Activated CD4-positive, alpha-beta T cell treated with anti-CD3 and anti-CD28 coated beads, Interleukin-2, amount 10 ng/mL, durations not matched to agents 7 days and 5 days (primary cell): ENCODE measurements at places on chromosomes 3 and 15. TPM values are rescaled to one million over a fixed set of nuclear protein-coding genes. Genes with fewer than 3 reads are reported as not detected.

DNA sequence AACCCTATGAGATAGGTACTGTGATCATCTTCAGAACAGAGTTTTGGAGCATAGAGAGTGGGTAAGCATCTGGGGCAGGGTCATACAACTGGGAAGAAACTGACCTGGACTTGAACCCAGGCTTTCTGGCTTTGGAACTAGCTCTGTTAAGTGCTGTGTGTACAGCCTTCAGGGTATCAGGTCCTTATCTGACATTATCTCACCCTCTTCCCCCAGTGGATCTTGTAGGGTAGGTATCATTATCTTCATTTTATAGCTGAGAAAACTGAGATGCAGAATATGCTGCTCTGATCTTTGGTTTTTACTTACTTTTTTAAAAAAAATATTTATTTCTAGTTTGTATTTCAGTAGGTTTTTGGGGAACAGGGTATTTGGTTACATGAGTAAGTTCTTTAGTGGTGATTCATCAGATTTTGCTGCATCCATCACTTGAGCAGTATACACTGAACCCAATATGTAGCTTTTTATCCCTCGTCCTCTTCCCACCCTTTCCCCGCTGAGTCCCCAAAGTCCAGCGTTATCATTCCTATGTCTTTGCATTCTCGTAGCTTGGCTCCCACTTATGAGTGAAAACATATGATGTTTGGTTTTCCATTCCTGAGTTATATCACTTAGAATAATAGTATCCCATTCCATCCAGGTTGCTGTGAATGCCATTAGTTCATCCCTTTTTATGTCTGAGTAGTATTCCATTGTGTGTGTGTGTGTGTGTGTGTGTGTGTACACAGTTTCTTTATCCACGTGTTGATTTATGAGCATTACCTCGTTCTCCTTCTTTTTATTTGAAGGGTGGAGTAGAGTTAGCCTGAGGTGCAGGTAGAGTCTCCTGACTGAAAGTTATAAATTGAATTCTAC lies 271.2 kb downstream of the PTPRG start:
- no peak for DNase-seq

SLC6A1 gene
- total RNA-seq, result not detected

GRCh38 chr3:127027061-127027735 lies 44.3 kb downstream of the PLXNA1 start:
- no peak for DNase-seq

- no peak for DNase-seq
Measured at GRCh38 chr15:93052090-93052879, 36.7 kb downstream of the RGMA start.

CKMT1B gene
- total RNA-seq, result not detected

DZIP1L gene
- 0.40 TPM for total RNA-seq

CHRNA7 gene
- not detected for total RNA-seq

DNA sequence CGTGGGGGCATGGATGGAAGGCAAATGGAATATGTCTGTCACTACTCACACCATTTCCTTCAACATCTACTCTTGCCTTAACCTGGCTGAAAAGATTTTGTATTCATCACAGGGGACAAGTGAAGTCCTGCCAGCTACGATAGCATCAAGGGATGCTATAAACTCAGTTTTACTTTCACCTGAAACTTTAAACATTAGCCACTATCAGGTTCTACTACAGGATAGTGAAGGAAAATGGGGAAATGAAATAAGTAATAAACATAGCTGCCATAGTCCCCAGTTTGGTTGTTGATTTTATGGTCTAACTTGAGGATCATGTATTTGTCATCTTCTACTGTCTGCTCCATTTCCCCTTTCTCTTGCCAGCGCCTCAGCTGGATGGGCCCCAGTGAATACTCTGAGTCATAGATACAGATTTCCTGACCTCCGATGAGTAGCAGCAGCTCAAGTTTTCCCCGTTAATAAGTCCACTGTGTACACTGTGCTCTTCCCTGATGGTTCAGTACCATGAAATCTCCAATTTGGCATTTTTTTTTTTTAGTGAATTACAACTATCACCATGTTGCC lies 338.2 kb upstream of the SLCO3A1 start:
- DNase-seq, result no peak

ADAMTS7 gene
- 0.10 TPM for total RNA-seq

DNA sequence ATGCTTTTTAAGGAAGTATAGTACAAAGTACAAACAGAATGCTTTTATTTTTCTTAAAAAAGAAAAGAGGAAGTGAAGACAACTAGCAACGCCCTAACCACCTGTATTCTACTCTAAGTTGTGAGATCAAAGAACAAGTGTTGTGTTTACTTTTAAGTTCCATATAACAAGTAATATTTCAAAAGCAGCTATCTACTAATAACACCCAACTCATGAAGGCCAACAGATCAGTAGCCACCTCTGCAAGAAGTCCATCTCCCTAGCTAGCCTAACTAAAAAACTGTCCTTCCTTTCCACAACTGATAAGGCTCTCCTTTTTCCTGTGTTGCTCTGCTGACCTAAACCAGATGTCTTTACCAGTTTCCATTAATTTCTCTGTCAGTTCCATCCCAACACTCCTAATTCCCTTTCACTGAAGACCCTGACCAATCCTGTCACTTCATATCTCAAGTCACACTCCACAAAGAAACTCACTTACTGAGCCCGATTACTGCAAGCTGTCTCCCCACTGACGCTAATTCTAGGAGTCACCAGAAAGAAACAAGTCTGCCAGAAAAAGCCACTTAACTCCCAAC lies 26.9 kb downstream of the PHC3 start:
- no peak for DNase-seq

GOLGA8S gene
- 0.20 TPM for total RNA-seq

PPARG gene
- 0.55 TPM for total RNA-seq

DNA sequence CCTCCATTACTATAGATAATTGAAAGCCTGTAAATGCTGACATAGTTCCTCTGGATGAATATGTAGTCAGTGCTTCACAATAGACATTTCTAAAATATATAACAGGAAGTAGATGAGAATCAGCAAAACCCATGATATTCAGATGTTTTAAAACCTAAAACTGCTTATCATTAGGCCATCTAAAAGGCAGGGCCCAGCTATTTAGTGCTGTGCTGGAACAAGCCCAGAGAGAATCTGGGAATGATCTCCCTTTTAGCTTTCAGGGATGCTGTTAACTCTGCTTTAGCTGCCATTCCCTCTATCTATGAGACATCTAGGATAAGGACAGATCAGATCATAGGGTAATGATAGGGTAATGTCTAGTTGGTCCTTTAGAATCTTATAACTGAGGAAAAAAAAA lies 106.8 kb downstream of the SLMAP start:
- no peak for DNase-seq

CCR1 gene
- total RNA-seq, result 6.6 TPM

DNA sequence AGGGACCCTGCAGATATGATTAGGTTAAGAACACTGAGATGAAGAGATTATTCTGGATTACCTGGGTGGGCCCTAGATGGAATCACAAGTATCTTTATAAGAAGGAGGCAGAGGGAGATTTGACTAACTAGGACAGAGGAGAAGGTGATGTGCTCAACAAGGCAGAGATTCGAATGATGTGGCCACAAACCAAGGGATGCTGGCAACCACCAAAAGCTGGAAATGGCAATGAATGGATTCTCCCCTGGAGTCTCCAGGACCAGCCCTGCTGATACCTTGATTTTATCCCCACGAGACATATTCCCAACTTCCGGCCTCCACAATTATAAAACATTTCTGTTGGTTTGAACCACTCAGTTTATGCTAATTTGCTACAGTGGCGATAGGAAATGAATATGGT lies 42.9 kb downstream of the RGMA start:
- DNase-seq, result no peak

DNA sequence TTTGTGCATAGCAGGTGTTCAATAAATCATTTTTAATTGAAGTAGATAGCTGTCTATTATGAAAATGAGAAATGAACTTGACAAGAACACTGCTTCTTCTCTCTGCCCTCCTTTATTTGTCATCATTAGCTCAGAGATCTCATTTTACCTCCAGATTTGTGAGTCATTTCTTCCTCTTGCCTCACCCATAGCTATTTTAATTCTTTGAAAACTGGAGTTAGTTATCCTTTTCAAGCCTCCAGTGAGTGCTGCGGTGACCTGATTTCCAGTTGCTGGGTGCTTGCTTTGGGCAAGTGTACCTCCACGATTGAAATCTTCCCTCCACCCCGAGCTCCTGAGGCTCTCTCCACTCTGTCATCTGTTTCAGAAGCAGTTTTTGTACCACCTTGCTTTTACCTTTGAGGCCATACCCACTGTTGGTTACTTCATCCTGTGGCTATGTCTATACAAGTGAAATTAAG lies 114.6 kb downstream of the NFKBIZ start:
- no peak for DNase-seq

- no peak for DNase-seq
Measured at GRCh38 chr15:68419301-68420175, 12.4 kb downstream of the ITGA11 start.

DNA sequence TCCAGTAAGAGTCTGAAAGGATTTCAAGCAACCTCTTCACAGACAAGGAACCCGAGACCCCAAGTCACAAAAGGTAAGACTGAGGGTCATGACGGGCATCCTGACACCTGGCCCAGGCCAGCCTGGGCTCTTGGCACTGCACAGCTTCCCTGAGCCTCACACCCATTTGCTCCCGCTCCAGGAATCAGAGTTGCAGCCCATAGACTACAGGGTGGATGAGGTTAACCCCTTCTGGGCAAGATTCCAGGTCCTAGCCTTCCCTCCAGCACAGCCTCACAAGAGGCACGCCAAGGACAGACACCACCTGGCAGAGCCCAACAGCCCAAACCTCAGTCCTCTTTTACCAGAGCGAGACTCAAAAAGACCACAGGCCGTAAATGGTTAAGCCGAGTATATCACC lies 36.2 kb downstream of the RBPMS2 start:
- DNase-seq, result no peak

ANKRD63 gene
- total RNA-seq, result 0.17 TPM

DNA sequence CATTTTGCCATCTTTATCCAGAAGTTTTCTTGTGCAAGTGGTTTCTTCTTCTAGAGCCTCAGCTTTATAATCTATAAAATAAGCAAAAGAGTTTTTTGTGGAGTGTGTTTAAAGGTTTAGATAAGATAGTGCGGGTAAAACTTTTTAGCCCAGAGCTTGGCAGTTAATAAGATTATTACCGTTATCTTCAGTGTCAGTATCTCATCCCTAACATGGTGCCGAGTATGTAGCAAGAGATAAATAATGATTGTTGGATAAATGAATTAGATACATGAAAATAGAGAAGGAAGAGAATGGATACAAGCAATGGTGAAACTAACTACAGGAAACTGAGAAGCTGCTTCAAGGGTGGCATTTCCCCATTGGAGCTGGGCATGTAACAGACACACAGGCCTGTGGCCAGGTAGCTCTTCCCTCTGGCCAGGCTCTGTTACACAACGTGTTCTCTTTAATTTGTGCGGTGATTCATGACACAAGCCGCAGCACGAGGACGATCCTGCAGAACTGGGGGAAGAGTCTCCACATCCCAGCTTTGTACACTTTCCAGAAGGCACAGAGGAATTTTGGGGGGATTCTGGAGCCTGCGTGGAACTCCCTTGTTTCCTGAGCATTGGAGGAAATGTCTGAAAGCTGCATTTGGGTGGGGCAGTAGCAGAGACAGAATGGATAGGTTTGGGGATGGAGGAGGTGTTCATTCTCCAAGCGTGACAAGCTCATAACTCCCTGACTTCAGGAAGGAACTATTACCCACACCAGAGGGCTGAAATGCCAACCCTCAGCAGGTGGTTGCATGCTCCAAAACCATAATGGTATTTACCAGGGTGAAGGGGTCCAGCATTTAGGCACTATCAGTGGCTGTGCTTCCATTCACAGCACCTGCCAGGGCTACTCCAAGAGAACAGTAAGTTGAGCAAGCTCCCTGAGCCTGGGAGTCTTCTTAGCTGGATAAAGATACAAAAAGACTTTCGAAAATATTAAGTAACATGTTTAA lies 14.2 kb upstream of the ST6GAL1 start:
- DNase-seq, result peak; percentile 35

RPL14 gene
- total RNA-seq, result 2,359 TPM

DNA sequence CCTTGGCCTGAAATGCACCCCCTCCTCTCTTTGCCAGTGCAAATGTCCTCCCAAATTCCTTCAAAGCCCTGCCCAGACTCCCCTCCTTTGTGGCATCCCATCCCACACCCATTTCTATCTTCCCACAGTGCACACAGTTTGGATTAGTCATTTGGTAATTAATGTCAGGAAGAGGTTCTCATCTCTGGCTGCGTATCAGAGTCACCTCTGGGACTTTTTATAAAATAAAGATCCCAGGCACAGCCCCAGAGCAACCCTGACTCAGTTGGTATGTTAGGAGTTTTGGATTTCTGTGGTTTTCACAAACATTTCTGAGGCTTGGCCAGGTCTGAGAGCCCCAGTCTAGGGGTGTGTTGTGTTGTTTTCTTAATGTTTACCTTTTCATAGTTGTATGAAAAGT lies 41.6 kb downstream of the C3orf20 start:
- DNase-seq, result no peak

DNA sequence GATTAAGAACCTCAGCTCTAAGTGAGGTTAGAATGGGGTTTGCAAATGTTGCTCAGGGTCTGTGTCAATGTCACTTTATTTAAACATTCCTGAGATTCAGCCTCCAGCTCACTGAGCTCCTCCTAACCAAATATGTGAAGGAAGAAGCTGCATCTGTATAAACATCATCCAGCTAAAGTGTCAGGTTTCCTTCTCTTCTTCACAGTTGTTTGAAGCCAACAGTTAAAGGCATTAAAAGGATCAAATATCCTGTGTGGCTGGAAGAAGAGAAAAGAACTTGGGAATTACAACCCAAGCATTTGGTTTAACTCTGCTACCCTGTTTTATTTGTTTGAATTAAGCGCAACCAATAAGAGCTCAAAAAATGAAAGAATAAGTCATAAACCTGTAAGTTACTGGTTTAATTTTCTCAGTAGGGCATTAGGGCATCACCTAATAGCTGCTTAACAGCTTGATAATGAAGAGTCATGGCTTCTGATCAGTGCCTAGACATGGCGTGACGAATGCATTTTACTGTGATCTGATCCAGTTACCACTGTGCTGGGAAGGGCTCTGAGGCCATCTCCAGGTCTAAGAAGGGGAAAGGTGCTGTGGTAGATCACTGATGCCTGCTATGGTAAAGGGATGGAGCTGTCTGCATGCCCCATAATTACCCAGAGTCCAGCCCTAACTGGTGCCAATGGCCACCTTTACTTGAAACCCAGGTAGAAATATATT lies 165.7 kb upstream of the TSC22D2 start:
- no peak for DNase-seq

TRAIP gene
- total RNA-seq, result 30.9 TPM

- no peak for DNase-seq
Measured at GRCh38 chr3:14007006-14007405, 117.7 kb downstream of the CHCHD4 start.

DNA sequence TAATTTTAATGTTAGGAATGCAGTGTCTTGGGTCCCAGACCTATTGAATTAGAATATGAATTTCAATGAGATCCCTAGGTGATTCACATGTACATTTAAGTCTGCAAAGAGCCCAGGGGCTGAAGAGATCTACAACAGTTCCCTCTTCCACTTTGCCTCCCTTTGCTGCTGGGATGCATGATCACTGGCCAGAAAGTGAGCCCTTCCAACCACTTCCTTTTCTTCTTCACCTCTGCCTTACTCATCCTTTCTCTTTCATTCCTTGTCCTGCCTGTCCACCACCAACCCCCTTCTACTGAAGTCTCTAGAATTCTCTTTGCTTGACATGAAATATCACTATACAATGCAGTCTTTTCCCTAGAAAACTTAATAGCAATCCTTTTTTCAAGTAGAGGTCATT lies 222.4 kb upstream of the LRIG1 start:
- DNase-seq, result no peak

DUOX1 gene
- not detected for total RNA-seq

CYP8B1 gene
- not detected for total RNA-seq

TASOR gene
- total RNA-seq, result 60.4 TPM

- no peak for DNase-seq
Measured at GRCh38 chr3:123883111-123883510, 1.0 kb downstream of the MYLK start.
